ENCODE measurements at places on chromosomes 2 and 18.

- no peak for DNase-seq
Observed at GRCh38 chr2:120758181-120759144, 22.8 kb downstream of the GLI2 start.

DNA sequence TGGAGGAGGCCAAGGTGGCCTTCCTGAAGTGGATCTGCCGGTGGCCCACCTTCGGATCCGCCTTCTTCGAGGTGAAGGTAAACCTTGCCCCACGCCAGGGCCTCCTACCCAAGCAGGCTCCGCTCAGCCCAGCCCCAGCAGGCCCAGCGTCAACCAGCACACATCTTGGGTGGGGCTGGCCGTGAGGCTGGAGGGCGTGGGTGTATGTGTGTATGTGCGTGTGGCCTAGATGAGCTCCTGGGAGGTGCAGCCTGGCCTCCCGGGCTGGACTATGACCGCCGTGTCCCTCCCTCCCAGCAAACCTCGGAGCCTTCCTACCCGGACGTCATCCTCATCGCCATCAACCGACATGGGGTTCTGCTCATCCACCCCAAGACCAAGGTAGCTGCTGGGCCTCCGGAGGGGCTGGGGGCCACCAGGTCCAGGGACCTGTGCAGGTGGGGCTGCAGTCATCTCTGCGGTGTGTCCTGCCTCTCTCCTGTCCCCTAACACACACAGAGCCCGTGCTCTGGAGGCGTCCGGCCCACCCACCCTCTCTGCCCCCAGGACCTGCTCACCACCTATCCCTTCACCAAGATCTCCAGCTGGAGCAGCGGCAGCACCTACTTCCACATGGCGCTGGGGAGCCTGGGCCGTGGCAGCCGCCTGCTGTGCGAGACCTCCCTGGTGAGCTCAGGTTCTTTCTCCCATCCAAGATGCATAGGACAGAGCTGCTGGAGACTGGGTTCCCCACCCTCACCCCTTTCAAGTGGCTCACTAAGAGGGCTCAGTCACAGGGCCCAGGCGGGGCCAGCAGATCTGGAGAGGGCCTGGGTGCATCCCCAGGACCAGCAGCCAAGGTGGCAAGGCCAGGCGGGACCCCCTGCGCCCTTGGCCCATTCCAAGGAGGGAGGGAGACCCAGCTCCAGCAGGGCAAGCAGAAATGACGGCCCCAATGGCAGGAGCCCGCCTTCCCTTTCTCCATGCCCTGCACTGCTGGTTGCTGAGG, 9.4 kb upstream of the GPR17 start:
- DNase-seq: no peak

GRCh38 chr18:28412521-28412920, 235.6 kb upstream of the CDH2 start:
- DNase-seq: no peak

DNA sequence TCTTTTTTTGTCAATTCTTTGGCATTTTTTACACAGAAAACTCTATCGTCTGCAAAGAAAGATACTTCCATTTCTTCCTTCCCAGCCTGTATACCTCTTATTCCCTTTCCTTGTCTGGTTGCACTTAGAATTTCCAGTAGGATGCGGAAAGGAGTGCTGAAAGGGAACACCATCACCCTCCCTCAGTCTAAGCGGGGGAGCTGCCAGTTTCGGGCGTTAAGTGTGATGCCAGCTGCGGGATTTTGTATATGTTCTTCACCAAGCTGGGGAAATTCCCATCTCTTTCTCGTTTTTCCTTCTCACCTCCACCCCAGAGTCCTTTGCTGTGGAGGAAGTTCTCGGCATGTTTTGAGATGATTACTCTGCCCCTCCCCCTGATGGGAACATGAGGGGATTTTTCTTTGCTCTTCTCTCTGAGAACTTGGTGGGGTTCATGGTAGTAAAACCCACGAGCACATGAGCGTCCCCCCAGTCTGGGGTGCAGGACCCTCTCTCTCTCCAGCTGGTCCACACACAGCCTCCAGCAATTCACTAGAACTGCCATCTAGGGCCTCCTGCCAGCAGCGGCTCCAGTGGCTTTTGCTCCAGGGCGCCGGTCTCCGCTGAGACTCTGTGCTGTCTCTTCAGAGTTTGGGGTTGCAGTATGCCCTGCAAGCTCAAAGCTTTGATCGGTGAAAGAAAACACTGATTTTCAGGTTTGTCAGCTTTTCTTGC, 15.5 kb downstream of the AQP12A start:
- no peak for DNase-seq

GRCh38 chr2:118251427-118251826, 163.2 kb downstream of the INSIG2 start:
- DNase-seq: no peak

DNA sequence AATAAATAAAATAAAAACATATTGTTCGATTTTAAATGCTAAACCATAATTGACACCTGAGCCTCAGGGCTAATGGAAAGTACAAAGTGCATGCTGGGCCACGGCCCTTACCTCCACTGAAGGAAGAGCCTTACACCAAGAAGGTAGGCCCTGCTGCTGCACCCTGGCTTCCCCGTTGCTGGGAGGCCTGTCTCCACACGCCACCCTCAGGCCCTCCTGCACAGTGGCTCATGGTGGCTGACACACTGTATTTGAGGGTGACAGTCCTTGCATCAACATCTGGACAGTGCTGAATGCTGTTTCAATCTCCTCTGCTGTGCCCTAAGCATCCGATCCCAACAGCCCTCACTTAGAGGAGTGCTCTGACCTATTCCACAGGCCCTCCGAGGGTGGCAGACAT, 39.3 kb upstream of the EDAR start:
- no peak for DNase-seq

GRCh38 chr2:150681120-150681804, 193.8 kb upstream of the RND3 start:
- no peak for DNase-seq

All from T-helper 2 cell (primary cell).